ENCODE measurements at places on chromosomes 16 and 17. TPM values are rescaled to one million over a fixed set of nuclear protein-coding genes. Genes with fewer than 3 reads are reported as not detected.

Gene CDH15
- 0.78 TPM for polyA plus RNA-seq

Gene CRISPLD2
- 0.91 TPM for polyA plus RNA-seq

Gene CLEC18B
- polyA plus RNA-seq, result 1.2 TPM

Gene DNAI2
- polyA plus RNA-seq, result not detected

Gene HSD17B1
- polyA plus RNA-seq, result 2.8 TPM

Gene CFAP119
- 7.4 TPM for polyA plus RNA-seq

Gene TBC1D3G
- 5.9 TPM for polyA plus RNA-seq

Gene TBC1D3
- polyA plus RNA-seq, result not detected

Gene GPR142
- polyA plus RNA-seq, result not detected

Gene CDT1
- polyA plus RNA-seq, result 15.9 TPM

Gene TOX3
- 0.22 TPM for polyA plus RNA-seq

Gene NLRP1
- polyA plus RNA-seq, result 82.5 TPM

Gene CTRB2
- 0.76 TPM for polyA plus RNA-seq

Gene OSGIN1
- 0.76 TPM for polyA plus RNA-seq

Gene ZNF75A
- polyA plus RNA-seq, result 44.1 TPM

Gene OTOP3
- not detected for polyA plus RNA-seq

Gene CIITA
- 1.1 TPM for polyA plus RNA-seq

Gene VAT1L
- polyA plus RNA-seq, result 2.8 TPM

Gene ABCC12
- not detected for polyA plus RNA-seq

Gene ZFPM1
- 8.3 TPM for polyA plus RNA-seq

Gene MYH1
- polyA plus RNA-seq, result not detected

Gene ORC6
- polyA plus RNA-seq, result 59.3 TPM

Gene EFCAB5
- polyA plus RNA-seq, result 1.2 TPM

Gene TBC1D28
- polyA plus RNA-seq, result not detected

Gene ITGB3
- 4.6 TPM for polyA plus RNA-seq

Gene BICDL2
- polyA plus RNA-seq, result not detected

Gene ERN2
- polyA plus RNA-seq, result 0.44 TPM

Gene CDRT15
- polyA plus RNA-seq, result 0.42 TPM

Gene PPY
- not detected for polyA plus RNA-seq

Gene KRT39
- polyA plus RNA-seq, result not detected

Gene KRTAP1-5
- not detected for polyA plus RNA-seq
